ENCODE measurements at places on chromosomes 13 and 19. TPM values are rescaled to one million over a fixed set of nuclear protein-coding genes. Genes with fewer than 3 reads are reported as not detected.

CFD gene
- 5.3 TPM for total RNA-seq

ZNF541 gene
- total RNA-seq = 0.65 TPM

MEIOSIN gene
- total RNA-seq = not detected

ZNF665 gene
- total RNA-seq = 2.4 TPM

MBD3L2 gene
- total RNA-seq = not detected

ZNF723 gene
- total RNA-seq = not detected

MEDAG gene
- not detected for total RNA-seq

SCN1B gene
- 6.2 TPM for total RNA-seq

CAPN12 gene
- total RNA-seq = 6.8 TPM

KEAP1 gene
- 13.7 TPM for total RNA-seq

CTXN1 gene
- total RNA-seq = not detected

DNA sequence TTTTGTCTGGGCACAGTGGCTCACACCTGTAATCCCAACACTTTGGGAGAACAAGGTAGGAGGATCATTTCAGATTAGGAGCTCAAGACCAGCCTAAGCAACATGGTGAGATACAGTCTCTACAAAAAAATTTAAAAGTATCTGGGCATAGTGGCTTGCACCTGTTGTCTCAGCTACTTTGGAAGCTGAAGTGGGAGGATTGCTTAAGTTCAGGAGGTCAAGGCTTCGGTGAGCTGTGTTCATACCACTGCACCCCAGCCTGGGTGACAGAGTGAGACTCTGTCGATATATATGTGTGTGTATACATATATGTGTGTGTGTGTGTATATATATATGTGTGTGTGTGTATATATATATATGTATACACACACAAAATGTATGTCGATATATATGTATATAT lies 833.0 kb downstream of the PCDH9 start:
- DNase-seq = no peak

GRCh38 chr13:64591971-64592370 lies 2638.2 kb downstream of the PCDH9 start:
- DNase-seq = no peak

DNA sequence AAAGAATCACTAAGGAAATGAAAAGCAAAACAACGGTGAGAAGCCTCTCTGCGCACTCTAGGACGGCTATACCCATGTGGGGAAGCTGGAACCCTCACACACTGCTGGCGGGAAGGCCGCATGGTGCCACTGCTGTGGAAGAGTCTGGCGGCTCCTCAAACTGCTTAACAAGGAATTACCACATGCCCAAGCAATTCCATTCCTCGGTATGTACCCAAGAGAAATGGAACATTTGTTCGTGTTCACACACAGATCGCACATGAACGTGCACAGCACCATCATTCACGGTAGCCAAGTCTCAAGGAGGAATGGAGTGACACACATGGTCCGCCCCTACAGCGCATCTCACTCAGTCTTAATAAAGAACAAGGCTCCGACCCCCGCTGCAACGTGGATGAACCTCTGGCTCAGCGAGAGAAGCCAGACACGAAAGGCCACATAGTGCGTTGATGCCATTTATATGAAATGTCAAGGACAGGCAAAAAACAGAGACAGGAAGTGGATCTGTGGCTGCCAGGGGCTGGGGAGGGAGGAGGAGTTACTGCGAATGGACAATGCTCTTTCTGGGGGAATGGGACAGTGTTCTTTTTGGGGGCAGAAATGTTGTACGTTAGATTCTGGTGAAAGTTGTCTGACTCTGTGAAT lies 7.6 kb downstream of the CAPS start:
- DNase-seq = no peak

- no peak for DNase-seq
Observed at GRCh38 chr13:52994865-52995264, 33.7 kb upstream of the OLFM4 start.

DNA sequence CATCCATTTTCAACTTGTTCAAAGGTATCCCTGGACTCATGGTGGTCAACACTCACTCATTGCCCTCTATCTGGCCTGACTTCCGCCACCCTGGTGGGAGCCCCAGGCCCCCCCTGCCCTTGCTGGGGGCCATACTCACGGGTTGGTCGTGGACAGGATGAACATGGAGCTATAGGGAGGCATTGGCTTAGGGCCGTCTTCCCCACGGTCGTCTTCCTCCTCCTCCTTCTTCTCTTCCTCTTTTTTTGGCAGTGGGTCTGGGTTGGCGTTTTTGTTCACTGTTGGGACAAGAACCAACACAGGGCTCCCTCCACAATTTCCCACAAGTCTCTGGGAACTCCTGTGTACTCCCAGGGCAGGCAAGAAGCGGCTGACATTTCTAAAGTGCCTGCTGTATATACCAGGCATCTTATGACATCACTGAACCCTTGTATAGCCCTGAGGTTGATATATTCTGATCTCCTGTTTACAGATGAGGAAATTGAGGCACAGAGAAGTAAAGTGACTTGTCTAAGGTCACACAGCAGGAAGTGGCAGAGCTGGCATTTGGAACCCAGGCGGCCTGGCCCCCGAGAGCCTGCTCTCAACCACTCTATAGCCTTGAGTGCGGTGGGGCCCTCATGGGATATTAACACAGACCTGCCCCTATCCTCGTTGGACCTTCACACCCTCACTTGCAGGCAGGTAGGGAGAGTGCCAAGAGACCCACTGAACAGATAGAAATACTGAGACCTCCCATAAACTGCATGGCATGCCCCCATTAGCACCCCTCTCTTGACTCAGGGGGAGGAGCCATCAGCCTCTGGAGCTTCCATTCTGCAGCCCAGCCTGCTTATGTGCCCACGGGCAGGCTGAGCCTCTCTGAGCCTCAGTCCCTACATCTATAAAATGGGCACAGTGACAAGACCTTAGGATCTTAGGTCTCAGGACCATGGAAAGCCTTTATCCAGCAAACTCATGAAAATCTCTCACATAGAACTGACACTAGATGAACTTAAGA lies 135.0 kb downstream of the IER2 start:
- no peak for DNase-seq

GRCh38 chr13:94063096-94063495 lies 416.4 kb downstream of the DCT start:
- DNase-seq = no peak

DNA sequence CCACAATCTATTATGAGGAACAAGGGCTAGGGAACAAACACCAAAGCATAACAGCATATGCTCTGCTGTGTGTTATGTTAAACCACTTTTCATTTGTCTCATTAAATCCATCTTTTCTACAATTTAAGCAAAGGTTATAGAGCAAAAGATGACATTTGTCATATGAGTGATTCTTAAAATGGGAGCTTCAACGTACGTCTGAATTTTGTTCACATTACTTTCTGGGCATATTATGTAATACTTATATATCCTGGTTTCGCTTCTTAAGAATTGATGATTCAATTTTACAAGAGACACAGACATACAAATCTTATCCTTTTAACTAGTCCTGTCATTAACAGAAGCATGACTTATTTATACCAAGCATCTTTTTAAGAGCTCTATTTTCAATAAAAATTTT lies 3.3 kb upstream of the TPP2 start:
- DNase-seq = no peak

DNA sequence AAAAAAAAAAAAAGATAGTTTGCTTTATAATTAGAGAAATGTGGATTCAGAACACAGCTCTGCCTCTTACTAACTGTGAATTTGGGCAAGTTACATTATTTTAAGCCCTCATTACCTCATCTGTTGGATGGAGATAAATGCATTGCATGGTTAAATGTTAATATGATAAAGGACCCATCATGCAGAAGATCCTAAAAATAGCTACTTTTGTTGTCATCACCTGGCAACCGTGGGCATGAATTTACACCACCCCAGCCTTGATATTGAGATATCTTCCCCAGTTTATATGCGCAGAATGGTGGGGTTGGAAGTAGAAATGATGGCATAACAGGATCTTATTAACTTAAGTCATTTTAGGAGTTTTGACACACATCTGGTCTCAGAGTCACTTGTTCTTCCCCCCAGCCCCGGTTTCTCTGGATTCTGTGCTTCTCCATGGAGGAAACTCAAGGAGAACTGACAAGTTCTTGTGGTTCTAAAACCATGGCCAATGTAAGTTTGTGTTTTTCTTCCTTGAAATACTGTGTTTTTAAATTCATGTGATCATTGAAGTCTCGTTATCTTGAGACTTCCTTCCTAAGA lies 8.9 kb downstream of the ZNF546 start:
- DNase-seq = no peak

DNA sequence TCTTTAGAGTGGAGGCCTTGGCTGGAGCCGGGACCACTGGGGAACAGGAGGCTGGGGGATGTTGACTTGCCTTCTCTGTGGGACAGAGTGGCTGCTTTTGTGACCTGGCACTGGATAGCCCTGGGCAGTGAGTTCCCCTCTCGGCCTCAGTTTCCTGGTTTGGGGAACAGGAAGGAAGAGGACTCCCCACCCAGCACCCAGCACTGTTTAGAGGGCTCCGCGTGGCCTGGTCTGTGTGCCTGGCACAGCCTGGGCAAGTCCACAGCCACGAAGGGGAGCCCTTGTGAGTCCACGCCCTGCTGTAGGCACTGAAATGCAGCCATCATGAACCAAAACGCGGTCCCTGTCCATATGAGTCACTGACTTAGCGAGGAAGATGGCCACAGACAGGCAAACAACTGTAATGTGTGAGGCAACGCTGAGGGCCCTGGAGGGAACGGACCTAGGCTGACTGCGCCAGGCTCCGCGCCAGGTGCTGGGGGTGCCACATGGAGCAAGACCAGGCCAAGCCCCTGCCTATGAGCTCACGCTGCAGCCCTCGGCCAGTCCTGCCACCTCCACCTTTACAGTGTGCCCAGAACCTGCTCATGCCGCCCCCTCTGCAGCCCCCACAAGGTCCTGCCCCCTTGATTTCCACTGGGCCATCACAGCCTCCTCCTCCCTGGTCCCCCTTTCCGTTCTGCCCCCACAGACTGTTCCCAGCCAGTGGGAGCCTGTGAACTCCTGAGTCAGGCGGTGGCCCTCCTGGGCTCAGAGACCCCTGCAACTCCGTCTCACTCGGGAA lies 35.5 kb downstream of the PAK4 start:
- DNase-seq = no peak

DNA sequence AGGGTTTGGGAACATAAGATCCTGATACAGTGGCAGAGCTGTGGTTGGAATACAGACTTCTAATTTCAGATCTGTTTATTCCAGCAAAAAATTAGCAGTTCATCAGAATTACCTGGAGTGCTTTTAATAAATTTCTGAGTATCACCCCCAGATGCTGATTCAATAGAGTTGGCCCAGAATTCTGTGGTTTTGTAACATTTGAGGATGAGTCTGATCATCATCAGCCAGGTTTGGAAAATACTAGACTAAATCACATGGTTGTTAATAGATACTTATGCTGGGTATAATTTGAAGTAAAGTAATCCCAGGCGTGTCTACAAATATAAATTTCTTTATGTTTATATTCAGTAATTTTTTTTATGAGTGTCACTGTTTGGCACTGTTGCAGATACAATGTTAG lies 4.8 kb downstream of the USPL1 start:
- DNase-seq = no peak

DNA sequence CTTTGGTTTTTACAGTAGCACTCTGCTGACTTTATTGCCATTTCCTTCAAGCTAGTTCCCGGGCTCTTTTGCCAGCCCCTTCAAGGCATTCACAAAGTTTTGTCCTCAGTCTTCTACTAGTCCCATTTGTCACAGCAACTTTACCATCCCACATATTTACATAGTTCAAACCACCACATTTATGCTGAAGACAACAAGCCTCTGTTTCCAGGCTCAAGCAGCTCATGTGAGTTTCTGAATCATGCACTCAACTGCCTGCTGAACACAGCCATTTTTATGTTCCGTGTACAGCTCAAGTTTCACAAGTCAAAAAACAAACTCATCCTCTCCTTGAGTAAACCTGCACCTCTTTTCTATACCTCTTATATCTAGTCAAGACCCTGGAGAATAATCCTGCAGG lies 977.0 kb upstream of the SLC10A2 start:
- DNase-seq = no peak

DNA sequence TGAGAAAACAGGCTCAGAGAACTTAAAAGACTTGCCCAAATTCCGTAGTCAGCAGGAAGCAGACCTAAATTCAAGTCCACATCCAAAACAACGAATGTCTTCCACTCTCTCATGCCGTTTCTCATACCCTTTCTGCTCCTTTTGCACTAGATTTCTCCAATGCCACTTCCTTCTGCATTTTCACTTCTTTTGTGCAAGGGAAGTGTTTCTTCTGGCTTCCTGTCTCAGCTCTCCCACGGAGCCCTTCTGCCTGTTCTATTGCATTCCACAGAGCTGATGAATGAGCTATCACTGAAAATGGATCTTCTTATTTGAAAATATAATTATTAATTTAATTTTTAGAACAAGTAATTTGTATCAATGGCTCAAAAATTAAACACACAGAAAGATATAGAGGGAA lies 56.1 kb upstream of the STK24 start:
- no peak for DNase-seq

DNA sequence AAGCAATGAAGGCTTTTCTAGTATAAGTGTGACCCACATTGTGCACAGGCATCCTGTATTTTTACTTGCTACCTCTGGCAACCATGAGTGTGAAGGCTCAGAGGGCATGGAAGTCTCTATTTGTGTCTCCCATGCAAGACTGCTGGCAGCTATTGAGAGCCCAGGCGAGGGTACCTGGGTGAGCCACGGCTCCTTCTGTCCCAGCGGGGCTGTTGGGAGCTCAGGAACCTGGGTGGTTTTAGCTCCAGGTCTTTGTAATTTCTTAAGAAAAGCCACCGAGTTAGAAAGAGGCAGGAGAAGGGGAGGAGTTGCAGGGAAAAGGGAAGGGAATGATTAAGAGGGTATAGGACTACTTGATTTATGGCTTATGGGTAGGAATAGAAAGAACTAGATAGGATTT lies 190.4 kb upstream of the SOX1 start:
- DNase-seq = no peak

DNA sequence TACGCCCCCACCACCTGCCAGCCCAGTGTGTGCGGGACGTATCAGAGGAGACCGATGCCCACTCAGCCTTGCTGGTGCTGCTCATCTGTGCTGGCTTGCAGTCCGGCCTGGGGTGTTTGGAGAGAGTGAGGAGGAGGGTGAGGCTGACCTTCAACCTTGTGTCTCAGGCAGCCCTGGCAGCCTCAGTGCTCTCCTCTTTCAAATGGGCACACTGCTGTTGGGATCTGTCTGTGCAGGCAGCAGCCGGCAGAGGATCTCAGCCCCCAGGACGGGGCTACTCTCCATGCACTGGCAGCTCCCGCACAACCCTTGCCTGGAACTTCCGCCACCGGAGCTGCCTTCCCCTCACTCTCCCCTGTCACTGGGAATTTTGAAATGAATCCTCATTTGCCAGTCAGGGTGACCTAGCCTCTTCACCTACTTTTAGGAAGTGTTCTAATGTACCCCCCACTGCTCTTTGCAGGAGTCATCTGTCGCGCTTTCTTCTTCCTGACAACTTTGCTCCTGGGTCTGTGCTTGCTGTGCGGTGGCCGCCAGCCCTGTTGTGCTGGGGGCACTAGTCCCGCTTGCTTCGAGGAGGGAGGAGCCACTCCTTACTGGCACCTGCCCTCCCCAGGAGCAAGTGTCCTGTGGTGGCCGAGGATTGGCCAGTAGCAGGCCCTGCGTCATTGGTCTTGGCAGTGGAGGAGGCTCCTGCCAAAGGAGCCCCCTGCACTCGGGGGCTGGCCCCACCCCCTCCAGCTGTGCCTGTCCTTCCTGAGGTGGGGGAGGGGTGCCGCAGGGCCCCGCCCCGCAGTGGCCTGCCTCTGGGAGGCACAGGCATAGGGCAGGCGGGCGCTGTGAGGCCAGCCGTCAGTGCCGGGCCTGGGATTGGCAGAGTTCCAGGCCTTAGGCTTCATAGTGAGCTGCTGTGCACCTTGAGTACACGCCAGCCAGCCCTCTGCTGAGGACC lies 53.4 kb downstream of the TSSK6 start:
- DNase-seq = no peak
